ENCODE measurements at places on chromosomes 4 and X.
A peak's percentile ranks its signal among the peaks of the same experiment; 100 is the strongest.

DNA sequence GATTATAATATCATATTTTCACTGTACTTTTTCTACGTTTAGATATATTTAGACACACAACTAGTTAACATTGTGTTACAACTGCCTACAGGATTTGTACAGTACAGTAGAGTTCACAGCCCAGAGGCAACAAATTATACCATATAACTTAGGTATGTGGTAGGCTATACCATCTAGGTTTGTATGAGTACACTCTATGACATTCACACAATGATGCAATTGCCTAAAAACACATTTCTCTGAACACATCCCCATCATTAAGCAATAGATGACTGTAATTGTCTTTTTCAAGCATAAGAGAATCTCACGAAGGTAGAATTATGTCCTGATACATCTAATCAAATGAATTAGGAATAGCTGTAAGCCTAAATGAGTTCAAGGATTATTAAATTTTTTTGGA is 12.3 kb upstream of the TIGD2 start:
- DNase-seq = no peak

GRCh38 chr4:172546782-172547181 is 621.8 kb upstream of the GALNT7 start:
- DNase-seq = no peak

DNA sequence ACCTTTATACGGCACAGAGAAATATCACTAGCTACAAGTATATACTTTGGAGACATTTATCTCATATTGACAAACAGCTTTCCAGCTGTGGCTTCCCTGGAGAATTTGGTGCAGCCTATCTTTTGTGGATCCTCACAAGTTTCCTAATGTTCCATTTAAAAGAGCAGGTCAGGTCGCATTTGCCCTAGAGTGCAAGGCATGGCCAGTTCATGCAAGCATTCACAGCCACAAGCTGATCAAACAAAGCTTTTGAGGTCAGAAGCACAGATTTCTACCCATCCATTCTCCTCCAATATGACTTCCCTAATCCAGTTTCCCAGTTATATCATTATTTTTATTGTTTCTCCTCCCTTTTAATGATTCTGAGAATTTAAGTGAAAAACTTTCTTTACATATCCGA is 1008.4 kb upstream of the AGA start:
- DNase-seq = no peak

- peak; percentile 4 for DNase-seq
Measured at GRCh38 chr4:15982842-15983524, 20.0 kb upstream of the FGFBP2 start.

DNA sequence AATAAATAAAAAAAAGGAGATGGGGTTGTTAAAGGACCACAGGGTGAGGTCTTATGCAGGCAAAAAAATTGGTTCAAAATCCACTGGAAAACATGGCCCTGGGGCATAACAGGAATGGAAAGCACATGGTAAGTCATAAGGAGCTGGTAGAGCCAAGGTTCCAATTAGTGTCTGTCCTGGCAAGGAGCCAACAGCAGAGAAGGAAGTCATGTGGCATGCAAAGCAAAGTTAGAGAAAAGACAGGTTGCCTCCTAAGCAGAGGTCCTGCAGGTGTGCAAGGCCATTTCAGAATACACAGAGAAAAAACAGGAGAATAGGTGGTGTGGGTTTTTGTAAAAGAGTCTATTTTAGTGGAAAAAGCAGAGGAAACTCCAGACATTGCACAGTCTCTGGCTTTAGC is 1881.7 kb downstream of the ARAP2 start:
- DNase-seq = no peak

Measured in HFFc6 (cell line).